ENCODE measurements at places on chromosomes 13 and 19.

GRCh38 chr13:79312340-79312855, 93.7 kb downstream of the RBM26 start:
- H3K4me1 ChIP-seq: no peaks in the 10 kb centered on the region
- H3K27me3 ChIP-seq: no peaks in the 10 kb centered on the region
- no peak overlapping the region for H3K4me3 ChIP-seq
- H3K36me3 ChIP-seq: no peaks in the 10 kb centered on the region
- no peak for DNase-seq
- H3K27ac ChIP-seq: peak overlapping the region; percentile 68

- no peaks in the 10 kb centered on the region for H3K36me3 ChIP-seq
- H3K4me1 ChIP-seq: peaks cover 9% of the 10 kb centered on the region
- no peak overlapping the region for H3K27ac ChIP-seq
- H3K27me3 ChIP-seq: peaks cover 14% of the 10 kb centered on the region
- H3K4me3 ChIP-seq: peak overlapping the region; percentile 98
Measured at GRCh38 chr19:343941-344624, 513 bp downstream of the MIER2 start.

- no peaks in the 10 kb centered on the region for H3K27me3 ChIP-seq
- no peak for DNase-seq
- H3K36me3 ChIP-seq: no peaks in the 10 kb centered on the region
- no peak overlapping the region for H3K27ac ChIP-seq
- H3K4me3 ChIP-seq: no peak overlapping the region
Measured at GRCh38 chr19:4080473-4080872, 13.8 kb upstream of the ZBTB7A start.

- H3K4me1 ChIP-seq: no peaks in the 10 kb centered on the region
- H3K27me3 ChIP-seq: no peaks in the 10 kb centered on the region
- H3K27ac ChIP-seq: no peak overlapping the region
- no peaks in the 10 kb centered on the region for H3K36me3 ChIP-seq
Measured at GRCh38 chr19:42111384-42111783, 20.9 kb downstream of the POU2F2 start.

DNA sequence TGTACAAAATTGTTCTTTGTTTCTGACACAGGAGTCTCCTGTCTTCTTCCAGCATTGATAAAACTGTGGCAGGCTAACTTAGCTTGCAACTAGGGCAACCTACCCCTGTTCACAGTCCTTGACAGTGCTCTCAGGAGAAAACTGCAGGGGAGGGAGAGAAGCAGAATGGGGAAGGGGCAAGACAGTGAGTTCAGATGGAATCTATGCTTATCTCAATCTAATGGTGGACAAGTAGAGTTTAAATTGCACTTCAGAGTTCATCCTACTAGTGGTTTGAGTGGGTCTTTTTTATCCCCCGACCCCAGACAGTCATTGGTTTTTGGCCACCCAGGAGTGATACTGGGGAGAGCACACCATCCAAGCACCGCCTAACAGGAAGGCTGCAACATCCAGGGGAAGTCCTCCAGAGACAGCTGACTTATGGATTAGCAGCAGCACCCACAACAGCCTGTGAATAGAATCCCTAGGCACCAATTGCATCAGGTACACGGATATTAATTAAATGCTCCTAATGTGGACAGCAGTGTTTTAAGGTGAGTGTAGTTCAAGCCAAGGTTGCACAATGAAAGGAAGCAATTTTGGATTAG, 236.6 kb downstream of the NHLRC3 start:
- H3K36me3 ChIP-seq: no peaks in the 10 kb centered on the region
- no peak overlapping the region for H3K4me3 ChIP-seq
- DNase-seq: no peak
- H3K27ac ChIP-seq: no peak overlapping the region
- H3K27me3 ChIP-seq: no peaks in the 10 kb centered on the region

DNA sequence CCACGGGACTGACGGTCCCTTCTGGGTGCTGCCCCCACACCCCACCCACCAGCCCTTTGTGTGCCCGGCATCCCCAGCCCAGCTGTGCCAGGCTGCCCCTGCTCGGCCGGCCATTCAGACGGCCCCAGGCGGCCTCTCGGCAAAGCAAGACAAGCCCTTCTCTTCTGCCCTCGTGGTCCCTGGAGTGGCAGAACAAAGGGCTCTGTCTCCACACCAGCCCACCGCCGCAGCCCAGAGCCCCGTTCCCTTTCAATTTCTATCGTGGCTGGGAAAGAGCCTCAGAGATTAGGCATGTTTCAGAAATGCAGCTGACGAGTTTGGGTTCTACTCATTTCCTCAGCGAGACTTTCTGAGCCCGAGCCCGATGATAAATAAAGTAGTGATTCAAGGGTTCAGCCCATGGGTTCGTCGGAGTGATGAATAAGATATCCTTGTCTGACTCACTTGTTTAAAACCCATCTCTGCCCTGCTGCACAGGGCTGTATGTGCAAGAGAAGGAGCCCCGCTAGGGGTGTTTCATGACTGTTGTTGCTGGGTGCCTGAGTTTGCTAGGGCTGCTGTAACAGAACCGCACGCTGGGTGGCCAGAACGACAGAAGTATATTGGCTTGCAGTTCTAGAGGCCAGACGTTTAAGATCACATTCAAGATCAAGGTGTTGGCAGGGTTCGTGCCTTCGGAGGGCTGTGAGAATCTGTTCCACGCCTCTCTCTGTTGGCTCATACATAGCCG, 4.3 kb downstream of the MYO9B start:
- H3K4me1 ChIP-seq: peaks cover 21% of the 10 kb centered on the region
- no peaks in the 10 kb centered on the region for H3K36me3 ChIP-seq
- DNase-seq: peak; percentile 85
- no peak overlapping the region for H3K27ac ChIP-seq
- H3K4me3 ChIP-seq: peak overlapping the region; percentile 15
- peaks cover 8% of the 10 kb centered on the region for H3K27me3 ChIP-seq

- H3K4me3 ChIP-seq: no peak overlapping the region
- no peaks in the 10 kb centered on the region for H3K4me1 ChIP-seq
- no peak overlapping the region for H3K27ac ChIP-seq
- peak; percentile 90 for DNase-seq
- H3K27me3 ChIP-seq: peaks cover 3% of the 10 kb centered on the region
Measured at GRCh38 chr19:47406711-47407416, 12.5 kb downstream of the MEIS3 start.

DNA sequence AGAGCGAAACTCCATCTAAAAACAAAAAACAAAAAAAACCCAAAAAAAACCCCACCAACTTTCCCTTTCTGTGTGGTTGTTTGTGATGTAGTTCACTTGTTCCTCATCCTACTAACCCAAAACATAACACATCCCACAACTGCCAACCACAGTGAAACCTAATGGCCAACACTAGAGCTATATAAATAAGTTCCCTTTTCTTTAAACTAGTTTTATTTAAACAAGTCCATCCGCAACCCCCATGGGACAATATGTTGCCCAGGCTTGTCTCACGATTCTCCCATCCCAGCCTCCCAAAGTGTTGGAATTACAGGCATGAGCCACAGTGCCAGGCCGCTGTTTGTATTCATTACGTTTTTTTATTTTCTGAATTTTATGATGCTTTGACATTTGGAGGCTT, 71.2 kb upstream of the ADGRE5 start:
- H3K4me3 ChIP-seq: no peak overlapping the region
- no peak for DNase-seq
- no peaks in the 10 kb centered on the region for H3K36me3 ChIP-seq
- no peaks in the 10 kb centered on the region for H3K4me1 ChIP-seq

DNA sequence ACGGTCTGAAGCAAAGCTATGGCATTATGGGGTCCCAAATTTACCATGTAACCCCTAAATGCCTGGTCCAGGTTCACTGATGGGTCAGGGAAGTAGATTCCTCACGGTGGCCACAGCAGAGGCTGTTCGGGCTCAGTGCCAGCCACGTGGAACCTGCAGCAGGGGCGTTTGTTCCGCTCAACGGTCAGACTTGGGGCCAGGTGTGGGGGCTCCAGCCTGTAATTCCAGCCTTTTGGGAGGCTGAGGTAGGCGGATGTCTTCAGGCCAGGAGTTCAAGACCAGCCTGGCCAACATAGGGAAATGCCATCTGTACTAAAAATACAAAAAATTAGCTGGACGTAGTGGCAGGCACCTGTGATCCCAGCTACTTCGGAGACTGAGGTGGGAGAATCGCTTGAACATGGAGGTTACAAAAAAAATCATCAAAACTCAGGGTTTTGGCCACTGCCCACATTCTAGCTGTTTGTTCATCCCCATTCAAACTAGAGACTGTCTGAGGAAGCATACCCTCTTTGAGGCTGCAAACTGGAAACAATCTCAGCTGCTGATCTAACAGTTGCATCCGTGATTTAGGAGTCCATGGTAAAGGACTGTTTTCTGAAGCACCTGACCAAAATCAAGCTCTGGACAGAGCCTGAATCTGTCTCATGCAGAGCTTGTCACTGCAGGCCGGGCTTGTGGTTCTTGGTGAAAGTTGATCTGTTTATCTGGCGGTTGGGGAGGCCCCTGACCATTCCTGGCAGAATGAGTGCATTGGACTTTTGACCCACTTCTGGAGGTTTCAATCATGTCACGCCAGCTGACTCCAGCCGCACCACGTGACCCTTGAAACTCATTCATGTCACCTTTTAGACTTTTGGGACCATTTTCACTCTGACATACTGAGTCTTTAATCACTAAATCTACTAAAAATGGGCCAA, 30.2 kb upstream of the ZNF331 start:
- no peaks in the 10 kb centered on the region for H3K36me3 ChIP-seq
- no peak overlapping the region for H3K4me3 ChIP-seq
- DNase-seq: no peak
- H3K27ac ChIP-seq: no peak overlapping the region

DNA sequence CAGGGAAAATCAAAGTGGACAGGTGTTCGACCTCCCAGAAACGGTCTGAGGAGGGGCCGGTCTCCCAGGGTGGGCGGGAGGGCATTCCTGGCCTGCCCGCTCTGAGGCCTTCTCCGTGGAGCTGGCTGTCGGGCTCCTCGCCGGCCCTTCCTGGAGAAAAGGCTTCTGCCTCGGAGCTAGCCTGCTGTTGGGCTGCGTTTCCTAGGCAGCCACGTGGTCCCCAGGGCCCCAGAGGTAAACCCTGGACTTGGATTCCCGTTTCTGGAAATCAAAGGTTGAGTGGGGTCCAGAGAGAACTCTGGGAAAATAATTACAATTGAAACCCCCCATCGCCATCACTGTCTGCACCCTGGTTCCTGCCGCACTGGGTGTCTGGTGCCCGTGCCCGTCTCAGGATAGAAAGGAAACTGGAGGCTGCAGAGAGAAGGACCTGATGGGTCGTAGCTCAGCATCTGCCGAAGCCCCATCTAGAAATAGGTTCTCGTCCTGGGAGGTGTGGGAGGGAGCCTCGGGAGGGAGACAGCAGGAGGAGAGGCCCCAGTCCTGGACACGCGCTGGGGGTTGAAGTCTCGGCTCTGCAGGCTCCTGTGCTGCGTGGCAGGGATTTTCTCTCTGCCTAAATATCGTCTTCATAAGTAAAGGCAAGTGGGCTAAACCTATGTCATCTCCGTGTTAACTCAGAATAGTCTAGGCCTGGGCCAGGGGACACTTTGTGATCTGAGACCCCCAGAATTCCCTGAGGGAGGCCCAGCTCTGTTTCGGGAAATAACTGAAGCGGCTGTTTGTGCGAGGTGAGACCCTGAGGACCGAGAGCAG, 7.7 kb upstream of the PROZ start:
- no peaks in the 10 kb centered on the region for H3K36me3 ChIP-seq
- no peak overlapping the region for H3K27ac ChIP-seq
- H3K27me3 ChIP-seq: peaks cover 24% of the 10 kb centered on the region
- peaks cover 6% of the 10 kb centered on the region for H3K4me1 ChIP-seq
- no peak overlapping the region for H3K4me3 ChIP-seq
- no peak for DNase-seq

- no peaks in the 10 kb centered on the region for H3K36me3 ChIP-seq
- H3K27ac ChIP-seq: no peak overlapping the region
- no peaks in the 10 kb centered on the region for H3K27me3 ChIP-seq
- peaks cover 9% of the 10 kb centered on the region for H3K4me1 ChIP-seq
Measured at GRCh38 chr13:52894413-52894812, 46.0 kb upstream of the PCDH8 start.

DNA sequence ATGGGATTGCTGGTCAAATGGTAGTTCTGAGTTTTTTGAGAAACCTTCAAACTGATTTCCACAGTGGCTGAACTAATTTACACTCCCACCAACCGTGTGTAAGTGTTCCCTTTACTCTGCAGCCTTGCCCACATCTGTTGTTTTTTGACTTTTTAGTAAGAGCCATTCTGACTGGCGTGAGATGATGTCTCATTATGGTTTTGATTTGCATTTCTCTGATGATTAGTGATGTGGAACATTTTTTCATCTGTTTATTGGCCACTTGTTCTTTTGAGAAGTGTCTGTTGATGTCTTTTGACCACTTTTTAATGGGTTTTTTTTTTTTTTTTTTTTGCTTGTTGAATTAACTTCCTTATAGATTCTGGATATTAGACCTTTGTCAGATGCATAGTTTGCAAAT, 4.3 kb downstream of the CAB39L start:
- no peaks in the 10 kb centered on the region for H3K27me3 ChIP-seq
- DNase-seq: no peak
- no peak overlapping the region for H3K27ac ChIP-seq
- H3K4me1 ChIP-seq: no peaks in the 10 kb centered on the region
- peaks cover 4% of the 10 kb centered on the region for H3K36me3 ChIP-seq

- H3K27ac ChIP-seq: no peak overlapping the region
Measured at GRCh38 chr19:3509566-3509989, 3.5 kb downstream of the FZR1 start.

- no peak overlapping the region for H3K27ac ChIP-seq
- H3K27me3 ChIP-seq: no peaks in the 10 kb centered on the region
- DNase-seq: no peak
- no peaks in the 10 kb centered on the region for H3K4me1 ChIP-seq
Measured at GRCh38 chr13:98396071-98396710, 180.7 kb downstream of the STK24 start.

GRCh38 chr13:74153316-74153715, 19.1 kb upstream of the KLF12 start:
- peaks cover 8% of the 10 kb centered on the region for H3K4me1 ChIP-seq
- no peaks in the 10 kb centered on the region for H3K36me3 ChIP-seq
- no peak overlapping the region for H3K27ac ChIP-seq
- no peaks in the 10 kb centered on the region for H3K27me3 ChIP-seq

DNA sequence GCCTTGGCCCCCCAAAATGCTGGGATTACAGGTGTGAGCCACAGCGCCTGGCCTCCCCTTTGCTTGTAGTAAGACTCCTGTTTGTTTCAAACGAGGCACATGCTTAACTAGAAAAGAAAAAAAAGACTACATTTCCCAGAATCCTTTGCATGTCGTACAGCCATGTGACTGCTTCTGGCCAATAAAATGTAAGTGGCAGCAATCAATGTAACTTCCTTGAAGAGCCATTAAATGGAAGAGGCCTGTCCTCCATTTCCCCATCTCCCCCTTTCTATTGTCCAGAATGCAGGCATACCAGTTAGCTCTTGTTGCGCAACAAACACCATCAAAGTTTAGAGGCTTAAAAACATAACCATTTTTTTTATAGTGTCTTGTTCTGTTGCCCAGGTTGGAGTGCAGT, 10.4 kb upstream of the GPR32 start:
- no peaks in the 10 kb centered on the region for H3K4me1 ChIP-seq
- H3K36me3 ChIP-seq: no peaks in the 10 kb centered on the region
- H3K27ac ChIP-seq: no peak overlapping the region
- peaks cover 4% of the 10 kb centered on the region for H3K27me3 ChIP-seq
- H3K4me3 ChIP-seq: no peak overlapping the region

- H3K4me1 ChIP-seq: no peaks in the 10 kb centered on the region
- no peaks in the 10 kb centered on the region for H3K36me3 ChIP-seq
- no peak overlapping the region for H3K27ac ChIP-seq
- DNase-seq: no peak
Measured at GRCh38 chr19:56321989-56322440, 7.4 kb upstream of the ZSCAN5A start.
